ENCODE measurements at places on chromosomes 13 and 19.
A peak's percentile ranks its signal among the peaks of the same experiment; 100 is the strongest.

- no peak for DNase-seq
These were observed 5.7 kb upstream of the TNFSF13B start for GRCh38 chr13:108263621-108264355.

DNA sequence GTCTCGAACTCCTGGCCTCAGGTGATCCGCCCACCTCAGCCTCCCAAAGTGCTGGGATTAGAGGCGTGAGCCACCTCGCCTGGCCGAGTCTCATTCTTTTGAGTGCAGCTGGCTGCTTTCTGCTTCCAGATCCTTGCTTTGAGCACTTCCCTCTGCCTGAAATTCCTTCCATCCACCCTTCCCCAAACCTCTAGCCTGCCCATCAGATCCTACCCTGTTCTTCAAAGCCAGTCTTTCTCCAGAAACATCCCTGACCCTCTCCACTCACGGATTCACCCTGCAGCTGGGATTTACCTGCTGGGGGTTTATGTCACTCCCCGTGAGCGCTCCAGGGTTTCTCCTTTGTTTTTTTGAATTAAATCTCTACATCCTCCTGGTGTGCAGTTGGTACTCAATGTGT lies 13.1 kb upstream of the NPAS1 start:
- DNase-seq: no peak

GRCh38 chr13:58087566-58087965 lies 456.0 kb downstream of the PCDH17 start:
- DNase-seq: no peak

DNA sequence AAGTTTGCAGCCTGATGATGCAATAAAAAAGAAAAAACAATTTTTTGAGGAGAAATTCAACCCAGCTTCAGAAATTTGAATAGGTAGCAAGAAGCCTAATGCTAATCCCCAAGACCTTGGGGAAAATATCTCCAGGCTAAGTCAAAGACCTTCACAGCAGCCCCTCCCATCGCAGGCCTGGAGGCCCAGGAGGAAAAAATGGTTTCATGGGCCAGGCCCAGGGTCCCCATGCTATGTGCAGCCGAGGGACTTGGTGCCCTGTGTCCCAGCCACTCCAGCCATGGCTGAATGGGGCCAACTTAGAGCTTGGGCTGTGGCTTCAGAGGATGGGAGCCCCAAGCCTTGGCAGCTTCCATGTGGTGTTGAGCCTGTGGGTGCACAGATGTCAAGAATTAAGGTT lies 210.3 kb downstream of the SUCLA2 start:
- DNase-seq: no peak

DNA sequence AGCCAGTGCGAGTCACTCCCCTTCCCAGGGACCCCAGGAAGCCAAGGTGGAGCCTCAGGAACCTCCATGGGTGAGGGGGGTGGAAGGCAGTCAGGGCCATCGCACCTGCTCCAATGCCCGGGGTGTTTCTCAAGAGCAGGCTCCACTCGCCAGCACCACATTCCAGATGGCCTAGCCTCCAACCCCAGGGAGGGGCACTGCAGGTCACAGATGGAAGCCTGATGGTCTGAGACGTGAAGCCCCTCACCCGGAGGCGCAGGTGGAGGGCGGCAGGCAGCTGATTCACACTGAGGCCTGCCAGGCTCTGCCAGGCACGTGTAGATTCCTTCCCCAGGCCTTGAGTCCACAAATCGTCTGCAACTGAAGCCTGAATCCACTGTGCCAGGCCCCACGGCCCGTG lies 23.0 kb upstream of the ISYNA1 start:
- DNase-seq: no peak

DNA sequence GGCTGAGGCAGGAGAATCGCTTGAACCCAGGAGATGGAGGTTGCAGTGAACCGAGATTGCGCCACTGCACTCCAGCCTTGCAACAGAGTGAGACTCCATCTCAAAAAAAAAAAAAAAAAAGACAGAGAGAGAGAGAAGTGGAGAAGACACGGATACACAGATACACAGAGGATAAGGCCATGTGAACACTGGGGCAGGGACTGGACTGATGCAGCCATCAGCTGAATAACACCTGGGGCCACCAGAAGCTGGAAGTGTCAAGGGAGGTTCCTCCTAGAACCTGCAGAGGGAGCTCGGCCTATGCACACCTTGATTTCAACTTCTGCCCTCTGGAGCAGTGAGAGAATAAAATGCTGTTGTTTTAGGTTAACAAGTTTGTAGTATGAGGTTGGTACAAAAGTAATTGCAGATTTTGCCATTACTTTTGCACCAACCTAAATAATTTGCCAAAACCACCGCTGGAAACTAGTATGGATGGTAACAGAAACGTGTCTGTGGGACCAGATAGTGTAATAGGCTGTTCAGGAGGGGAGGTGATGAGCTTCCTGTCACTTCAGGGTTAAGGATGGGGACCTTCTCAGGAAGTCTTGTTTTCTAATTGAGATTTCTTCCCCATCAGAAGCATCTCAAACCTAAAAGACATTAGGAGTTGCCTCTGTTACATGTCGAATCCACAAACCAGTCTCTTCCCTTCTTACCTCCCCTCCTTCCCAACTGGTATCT lies 36.4 kb upstream of the IGSF23 start:
- peak; percentile 28 for DNase-seq

DNA sequence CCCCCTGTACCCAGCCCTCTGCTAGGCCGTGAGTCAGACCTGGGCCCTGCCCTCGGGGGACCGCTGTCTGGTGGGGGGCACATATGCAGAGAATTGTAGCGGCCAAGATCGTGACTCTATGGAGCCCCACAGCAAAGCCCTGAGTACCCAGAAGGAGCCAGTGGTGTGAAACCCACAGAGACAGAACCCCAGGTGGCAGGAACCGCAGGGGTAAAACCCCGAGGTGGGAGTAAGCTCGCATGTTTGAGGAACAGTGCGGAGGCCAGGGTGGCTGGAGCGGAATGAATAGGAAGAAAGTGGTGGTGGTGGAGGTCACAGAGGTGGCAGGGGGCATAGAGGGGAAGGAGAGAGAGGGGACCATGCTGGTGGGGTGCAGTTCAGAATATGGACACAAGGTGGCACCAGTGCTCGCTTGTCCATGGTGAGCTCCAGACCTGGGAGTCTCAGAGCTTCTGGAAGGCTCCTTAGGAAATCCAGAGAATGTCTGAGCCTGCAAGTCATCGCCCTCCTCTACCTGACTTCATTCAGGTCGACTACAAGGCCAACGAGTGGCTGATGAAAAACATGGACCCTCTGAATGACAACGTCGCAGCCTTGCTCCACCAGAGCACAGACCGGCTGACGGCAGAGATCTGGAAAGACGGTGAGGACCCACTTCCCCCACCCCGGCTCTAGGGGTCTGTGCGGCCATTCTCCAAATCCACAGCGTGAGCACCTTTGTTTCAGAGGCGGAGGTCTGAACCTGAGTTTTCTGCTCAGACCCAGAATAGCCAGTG lies 48.9 kb downstream of the MYH14 start:
- DNase-seq: no peak

DNA sequence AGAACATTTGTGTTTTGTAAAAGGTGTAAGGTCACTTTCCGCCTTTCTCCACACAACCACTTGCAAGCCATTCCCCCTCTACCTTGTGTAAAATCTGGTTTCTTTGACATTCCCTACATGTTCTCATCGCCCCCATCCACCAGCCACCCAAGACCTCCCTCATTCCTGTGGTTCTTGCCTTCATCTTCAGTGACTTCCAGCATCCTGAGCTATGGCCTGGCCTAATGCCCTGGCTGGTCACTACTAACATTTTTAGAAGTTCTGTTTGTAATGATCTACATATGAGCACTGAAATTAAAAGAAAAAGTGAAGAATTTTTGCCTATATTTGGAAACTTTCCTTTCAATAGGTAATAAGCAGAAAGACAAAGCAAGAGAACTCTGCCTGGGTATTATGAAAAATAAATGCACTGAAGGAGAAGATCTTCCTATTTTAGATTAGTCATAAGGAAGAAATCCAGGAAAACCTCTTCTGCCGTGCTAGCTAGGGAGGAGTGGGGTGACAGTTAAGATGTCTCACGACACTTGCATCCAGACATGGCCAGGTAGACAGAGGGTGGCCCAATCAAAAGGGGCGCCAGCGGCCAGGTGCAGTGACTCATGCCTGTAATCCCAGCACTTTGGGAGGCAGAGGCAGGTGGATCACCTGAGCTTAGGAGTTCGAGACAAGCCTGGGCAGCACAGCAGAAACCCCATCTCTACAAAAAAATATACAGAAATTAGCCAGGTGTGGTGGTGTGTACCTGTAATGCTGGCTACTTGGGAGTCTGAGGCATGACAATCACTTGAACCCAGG lies 28.1 kb upstream of the MPHOSPH8 start:
- no peak for DNase-seq

GRCh38 chr19:49983645-49984229 lies 22.8 kb upstream of the SIGLEC11 start:
- DNase-seq: peak; percentile 51

DNA sequence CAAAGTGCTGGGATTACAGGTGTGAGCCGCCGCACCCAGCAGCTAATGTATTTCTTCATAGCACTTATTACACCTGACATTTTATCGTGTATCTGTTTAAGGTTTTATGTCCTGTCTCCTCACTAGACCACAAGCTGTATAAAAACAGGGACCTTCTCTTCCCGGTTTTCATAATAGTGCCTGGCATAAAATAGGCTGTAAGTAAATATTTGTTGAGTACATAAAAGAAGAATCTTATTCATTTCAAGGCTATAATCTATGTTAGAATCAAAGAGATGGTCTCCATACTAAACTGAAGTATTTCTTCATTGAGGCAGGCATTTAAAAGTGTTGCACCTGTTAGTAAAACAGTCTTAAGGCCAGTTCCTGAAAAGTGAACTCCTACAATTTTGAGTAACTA lies 194.0 kb downstream of the SHISA2 start:
- no peak for DNase-seq

DNA sequence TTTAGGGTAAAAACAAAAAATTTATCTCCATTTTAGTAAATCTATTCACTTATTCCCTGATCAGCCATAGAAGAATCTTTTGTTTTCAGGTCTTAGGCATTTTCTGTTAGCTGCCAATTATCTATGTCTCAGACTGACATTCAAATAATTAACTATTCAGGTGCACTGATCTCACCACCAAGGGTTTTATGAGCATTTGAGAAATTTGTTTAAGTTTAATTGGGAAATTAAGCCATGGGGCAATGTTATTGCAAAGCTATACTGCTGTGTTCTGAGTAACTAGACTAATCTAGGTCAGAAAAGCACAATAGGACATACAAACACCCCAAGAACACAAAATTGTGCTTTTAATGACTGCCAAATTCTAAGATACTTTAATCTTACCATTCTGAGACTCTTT lies 210.7 kb upstream of the EDNRB start:
- DNase-seq: no peak

- DNase-seq: no peak
These were observed 6.9 kb downstream of the RAB8A start for GRCh38 chr19:16118489-16119033.

DNA sequence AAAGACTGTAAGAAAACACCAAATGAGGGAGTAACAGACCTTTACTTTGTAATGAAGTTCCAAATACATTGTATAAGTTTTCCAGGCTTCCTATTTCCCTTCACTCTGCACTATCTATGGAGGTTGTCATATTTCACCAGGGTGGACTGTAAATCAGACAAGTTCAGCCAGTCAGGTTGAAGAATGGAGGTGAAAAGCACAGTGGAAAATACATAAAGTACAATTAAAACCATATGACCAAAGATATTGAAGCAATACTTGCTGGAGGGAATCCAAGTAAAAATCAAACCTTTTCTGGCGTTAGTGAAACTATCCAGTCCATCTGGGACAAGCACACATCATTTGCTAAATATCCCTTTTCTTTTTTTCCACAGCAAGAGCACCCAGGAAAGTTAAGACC lies 3.2 kb downstream of the LHFPL6 start:
- no peak for DNase-seq

- DNase-seq: no peak
These were observed at the start of gene DOCK9 for GRCh38 chr13:98977568-98978265. TSS of gene DOCK9 (minus strand) at chr13:98978064. CDS start at chr13:98977909, 155 bp downstream.

GRCh38 chr13:75220238-75220542 lies 261.8 kb downstream of the TBC1D4 start:
- no peak for DNase-seq

- DNase-seq: no peak
These were observed 18.9 kb upstream of the MYO16 start for GRCh38 chr13:108610507-108610906.

GRCh38 chr19:35031072-35031881 lies 1.0 kb downstream of the SCN1B start:
- peak; percentile 25 for DNase-seq

DNA sequence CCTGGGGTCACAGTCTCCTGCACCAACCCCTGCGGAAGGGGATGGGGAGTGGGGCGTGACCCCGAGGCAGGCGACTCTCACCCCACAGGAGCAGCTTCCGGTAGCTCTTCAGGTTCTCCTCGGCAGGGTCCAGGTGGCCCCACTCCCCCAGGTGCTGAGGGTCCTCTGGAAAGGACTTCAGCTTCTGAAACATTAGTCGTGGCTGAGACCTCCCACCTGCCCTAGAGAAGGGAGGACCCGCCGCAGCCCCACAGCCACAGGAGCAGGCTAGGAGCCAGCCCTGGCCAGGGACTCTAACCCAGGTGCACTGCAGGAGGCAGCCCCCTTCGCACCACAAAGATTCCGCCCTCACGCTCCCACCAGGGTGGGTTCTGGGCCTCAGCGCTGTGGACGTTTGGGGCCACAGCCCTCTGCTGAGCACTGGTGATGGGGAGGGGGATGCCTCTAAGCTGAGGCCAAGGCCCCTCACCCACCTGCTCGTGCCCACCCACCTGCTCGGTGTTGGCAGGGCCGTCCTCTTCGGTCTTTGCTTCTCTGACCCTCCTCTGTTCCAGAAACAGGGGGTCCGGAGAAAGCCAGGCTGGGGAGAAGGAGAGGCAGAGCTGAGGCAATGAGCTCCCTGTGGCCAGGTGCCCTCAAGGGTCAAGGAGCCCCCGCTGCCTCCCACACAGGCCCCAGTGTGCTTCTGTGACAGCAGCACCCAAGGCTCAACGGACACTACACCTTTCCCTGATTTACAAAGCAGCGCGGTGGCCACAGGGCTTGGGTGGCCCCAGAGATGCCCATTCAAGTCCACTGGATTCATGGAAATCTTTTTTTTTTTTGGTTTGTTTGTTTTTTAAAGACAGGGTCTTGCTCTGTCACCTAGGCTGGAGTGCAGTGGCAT lies 11.0 kb downstream of the ZSCAN18 start:
- no peak for DNase-seq

DNA sequence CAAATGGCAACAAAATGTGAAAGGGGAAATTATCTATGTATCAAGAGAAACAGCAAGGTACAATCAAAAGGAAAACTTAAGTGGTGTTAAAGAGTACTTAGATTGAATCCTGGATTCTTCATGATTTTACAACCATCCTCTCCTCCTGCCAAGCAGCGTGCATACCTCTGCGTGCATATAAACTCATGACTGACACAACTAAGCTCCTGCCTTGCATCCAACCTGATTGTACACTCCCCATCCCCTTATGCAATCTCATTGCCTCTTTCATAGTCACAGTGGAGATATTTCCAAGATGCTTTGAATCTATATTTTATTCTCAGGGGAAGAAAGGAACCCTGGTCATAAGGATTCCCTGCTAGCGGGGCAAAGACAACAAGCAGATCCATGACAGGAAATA lies 499.9 kb downstream of the KCTD12 start:
- no peak for DNase-seq

- DNase-seq: no peak
These were observed 11.5 kb downstream of the DNM2 start for GRCh38 chr19:10729411-10729810.

GRCh38 chr13:49540552-49540951 lies 44.8 kb downstream of the PHF11 start:
- no peak for DNase-seq
